ENCODE measurements at places on chromosomes 5 and 9. TPM values are rescaled to one million over a fixed set of nuclear protein-coding genes. Genes with fewer than 3 reads are reported as not detected.

RAI14 gene
- polyA plus RNA-seq = not detected

FCN1 gene
- polyA plus RNA-seq = 2,884 TPM

DNA sequence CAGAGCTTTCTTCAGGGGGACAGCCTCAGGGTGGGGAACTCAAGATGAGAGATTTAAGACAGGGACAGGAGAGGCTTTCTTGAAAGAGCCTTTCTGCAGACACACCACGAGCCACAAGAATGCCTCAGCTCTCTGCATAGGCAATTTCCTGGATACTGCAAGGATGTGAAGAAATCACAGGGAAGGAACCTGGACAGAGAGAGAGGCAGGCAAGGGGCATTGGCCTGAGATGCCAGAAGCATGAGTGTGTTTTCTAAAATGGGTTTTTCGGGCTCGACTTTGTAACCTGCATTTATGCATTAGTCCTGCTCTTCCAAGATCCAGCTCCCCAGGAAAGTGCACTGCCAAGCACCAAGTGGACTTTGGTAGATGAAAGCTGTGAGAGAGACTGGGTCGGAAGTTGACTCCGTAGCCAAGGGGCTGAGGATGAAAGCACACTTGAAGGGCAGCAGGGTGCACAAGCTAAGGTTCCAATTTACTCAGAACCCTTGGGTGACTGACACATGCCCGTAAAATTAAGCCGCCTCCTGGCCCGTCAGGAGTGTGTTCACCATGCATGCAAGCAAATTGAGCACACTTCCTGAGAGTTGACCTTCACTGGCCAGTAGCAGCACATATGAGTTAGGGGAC is 90.9 kb downstream of the CFAP90 start:
- no peak for DNase-seq

- peak; percentile 14 for DNase-seq
These were observed 147.8 kb downstream of the TMEM38B start for GRCh38 chr9:105842023-105842644.

NINJ1 gene
- 469 TPM for polyA plus RNA-seq

DNA sequence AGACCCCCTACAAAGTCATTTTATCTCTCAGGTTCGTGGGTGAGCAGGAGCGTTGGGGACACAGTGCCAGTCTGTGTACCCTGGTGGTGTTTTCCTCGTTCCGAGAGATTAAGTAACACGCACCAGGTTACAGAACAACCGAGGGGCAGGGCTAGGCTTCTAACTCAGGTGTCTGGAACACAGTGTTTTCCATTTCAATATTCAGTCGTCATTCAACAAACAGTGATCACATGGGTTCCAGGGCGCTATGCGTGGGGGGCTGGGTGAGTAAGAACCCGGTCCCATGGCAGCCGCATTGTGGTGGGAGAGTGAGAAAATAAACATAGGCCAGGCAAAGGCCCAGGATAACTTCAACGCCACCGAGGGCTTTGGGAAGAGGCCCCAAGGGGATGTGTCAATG is 55.9 kb upstream of the RNU6ATAC start:
- no peak for DNase-seq

PRDM9 gene
- polyA plus RNA-seq = not detected

- no peak for DNase-seq
These were observed 153.5 kb downstream of the SLC28A3 start for GRCh38 chr9:84187090-84187489.

ADAMTS13 gene
- not detected for polyA plus RNA-seq

TAF11L12 gene
- not detected for polyA plus RNA-seq

- no peak for DNase-seq
These were observed 3.7 kb downstream of the PRDM6 start for GRCh38 chr5:123092696-123093095.

DNA sequence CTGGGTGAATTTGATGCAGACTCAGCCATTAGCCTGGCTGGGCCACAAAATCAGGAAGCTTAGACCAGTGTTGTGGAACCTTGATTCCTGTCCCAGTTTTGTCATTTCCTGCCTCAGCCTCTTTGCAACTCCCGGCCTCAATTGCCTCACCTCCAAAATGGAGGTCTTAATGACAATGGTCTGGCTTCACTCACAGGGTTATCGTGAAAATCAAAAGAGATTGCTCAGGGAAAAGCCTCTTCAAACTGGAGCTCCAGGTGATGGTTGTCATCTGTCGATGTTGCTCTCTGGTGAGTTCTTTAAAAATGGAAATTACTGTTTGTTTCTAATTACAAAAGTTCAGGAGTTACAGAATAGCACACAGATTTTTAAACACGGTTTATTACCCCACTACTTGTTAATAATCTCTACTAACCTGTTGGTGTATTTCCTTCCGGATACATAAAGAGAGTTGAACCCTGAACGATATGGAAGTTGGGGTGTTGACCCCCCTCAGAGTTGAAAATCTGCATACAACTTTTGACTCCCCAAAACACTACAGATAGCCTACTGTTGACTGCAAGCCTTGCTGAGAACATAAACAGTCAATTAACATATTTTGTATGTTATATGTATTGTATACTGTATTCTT is 109.9 kb upstream of the CPEB4 start:
- peak; percentile 78 for DNase-seq

GRCh38 chr9:99389087-99390033 is 167.3 kb downstream of the SEC61B start:
- DNase-seq = no peak

- DNase-seq = peak; percentile 73
These were observed 17.0 kb upstream of the ERGIC1 start for GRCh38 chr5:172816925-172817562.

IL4 gene
- polyA plus RNA-seq = not detected

- DNase-seq = peak; percentile 95
These were observed 88.9 kb upstream of the TBCA start for GRCh38 chr5:77864997-77865396.

FAM221B gene
- 0.11 TPM for polyA plus RNA-seq

FGF1 gene
- not detected for polyA plus RNA-seq

SPRY4 gene
- polyA plus RNA-seq = not detected

DNA sequence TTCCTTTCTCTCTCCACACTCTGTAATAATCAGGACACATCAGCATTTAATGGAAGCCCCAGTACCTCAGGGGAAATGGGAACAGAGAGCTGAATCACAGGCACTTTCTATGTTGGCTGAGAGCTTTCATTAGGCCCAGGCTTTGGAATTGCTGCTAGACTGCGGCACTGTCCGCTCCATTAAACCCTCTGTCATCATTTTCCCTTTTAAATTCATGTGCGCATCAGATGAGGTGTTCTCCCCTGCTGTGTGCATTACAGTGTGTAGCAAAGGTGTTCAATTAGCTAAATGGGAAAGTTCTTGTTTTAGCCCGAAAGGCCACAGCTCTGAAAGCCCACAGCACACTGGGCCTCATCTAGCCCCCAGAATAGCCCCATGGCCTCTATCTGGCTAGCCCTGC is 133.6 kb downstream of the SV2C start:
- DNase-seq = no peak

SLC6A19 gene
- not detected for polyA plus RNA-seq

DNA sequence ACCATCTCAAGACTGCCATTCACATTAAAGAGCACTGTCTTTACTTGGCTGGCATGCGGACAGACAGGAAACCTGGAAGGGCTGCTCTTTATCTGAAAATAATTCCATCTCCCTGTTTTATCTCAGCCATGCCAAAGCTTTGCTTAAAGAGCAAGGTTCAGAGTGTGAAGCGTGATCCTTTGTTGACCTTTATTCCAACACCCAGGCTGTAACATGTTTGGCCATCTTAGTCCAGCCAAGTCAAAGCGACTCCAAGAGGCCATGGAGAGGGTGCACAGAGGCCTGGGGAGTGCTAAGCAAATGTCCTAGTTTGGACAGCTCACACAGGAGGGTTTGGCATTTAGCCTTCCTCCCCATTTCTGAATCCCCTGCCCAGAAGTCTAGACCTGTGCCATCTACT is 194.7 kb downstream of the PJA2 start:
- DNase-seq = no peak
